ENCODE measurements at places on chromosomes 6 and 20.

- peak; percentile 85 for DNase-seq
Measured at GRCh38 chr6:21596145-21596948, 2.8 kb downstream of the SOX4 start.

- DNase-seq, result no peak
Measured at GRCh38 chr20:64145458-64146300, 18.6 kb upstream of the MYT1 start.

GRCh38 chr6:139510040-139510790 lies 135.8 kb upstream of the CITED2 start:
- DNase-seq, result no peak

DNA sequence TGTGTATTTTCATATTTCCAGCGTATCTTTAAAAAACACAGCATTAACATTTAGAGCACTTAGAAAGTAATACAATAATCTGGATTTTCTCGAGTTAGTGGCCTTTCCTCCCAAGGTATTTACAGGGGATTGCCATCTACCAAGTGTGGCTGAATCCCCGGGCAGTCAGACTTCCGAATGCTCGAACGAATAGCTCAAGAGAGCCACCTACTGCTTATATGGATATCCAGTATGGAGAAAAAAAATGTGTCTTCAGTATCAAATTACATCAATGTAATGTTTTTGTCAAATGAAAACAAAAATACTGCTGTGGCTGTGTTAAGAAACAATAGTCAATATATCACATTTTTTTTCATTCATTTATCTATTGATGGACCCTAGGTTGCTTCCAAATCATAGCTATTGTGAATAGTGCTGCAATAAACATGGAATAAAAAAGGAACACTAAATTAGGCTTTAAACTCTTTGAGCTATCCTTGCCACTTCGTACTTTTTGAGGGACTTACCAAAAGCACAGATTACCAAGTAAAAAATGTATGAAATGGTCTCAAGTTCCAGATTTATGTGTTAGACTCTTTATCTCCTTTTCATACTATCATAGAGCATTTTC lies 654.5 kb upstream of the PTCHD4 start:
- peak; percentile 44 for DNase-seq

GRCh38 chr6:157382821-157383220 lies 1.8 kb downstream of the ZDHHC14 start:
- DNase-seq, result no peak

DNA sequence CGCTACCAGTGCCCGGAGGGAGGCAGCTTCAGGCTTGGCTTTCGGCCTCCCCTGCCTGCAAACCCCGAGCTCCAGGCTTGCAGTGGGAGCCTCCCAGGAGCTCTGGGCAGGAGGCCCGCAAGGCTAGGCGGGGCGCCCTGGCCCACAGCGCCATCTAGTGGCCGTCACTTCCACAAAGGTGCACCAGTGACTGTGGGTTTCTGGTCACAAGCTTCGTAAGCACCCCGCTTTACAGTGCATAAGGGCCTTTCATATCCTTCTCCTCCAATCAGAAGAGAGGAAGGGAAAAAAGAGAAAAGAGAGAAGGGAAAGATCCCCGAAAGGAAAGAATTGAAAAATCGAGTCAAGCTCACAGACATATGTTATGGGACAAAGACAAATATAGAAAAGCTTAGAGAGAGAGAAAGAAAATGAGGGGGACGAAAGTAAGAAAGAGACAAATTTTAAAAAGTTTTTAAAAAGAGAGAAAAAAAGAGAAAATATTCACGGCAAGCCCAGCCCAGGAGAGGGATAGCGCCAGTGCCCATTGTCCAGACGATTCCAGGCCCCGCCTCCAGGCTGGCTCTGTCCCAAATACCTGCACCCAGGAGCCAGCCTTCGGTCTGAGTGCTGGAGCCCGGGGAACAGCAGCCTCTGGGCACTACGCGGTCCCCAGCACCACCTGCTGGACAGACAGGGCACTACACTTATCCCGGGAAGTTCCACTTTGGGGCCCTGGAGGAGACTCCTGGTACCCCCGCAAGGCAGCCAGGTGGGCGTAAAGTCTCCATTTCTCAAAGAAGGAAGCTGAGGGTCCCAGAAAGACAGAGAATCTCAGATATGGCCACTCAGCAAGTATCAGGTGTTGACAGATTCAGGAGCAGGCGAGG lies 207.1 kb downstream of the PREX1 start:
- DNase-seq, result peak; percentile 92

DNA sequence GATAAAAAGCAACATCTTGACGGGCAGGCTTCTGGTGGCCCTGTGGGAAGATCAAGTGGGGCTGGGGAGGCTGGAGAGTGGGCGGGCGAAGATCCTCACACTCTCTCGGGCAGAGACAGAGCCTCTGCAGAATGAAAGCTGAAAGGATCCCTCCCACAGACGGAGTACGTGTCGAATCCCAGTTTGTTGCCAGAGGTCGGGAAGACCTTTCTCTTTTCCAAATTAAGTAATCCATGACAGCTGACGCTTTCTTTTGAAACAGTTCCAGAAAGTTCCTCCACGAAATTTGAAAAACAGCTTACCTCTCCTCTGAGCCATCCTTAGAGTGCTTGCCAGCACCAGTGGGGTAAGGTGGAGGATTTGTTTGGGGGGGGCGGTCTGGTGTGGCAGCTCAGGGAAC lies 155.6 kb upstream of the SMLR1 start:
- DNase-seq, result no peak

- DNase-seq, result no peak
Measured at GRCh38 chr20:20024942-20025341, 7.8 kb downstream of the NAA20 start.

DNA sequence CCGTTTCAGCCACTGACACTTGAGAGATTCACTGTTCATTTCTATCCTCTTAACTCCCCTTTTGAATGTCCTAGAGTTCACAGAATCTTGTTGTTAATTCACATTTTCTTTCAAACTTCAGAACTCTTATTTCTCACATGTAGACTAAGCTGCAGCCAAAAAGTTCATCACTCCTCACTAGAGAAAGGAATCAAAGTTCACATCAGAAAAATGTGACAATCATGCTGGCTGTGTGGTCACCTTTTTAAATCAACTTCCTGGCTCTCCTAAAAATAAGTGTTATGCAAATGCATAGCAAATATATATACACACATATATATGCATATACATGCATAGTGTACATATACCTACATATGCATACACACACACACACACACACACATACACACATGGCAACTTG lies 123.0 kb downstream of the CBLN4 start:
- no peak for DNase-seq

- no peak for DNase-seq
Measured at GRCh38 chr6:491233-491632, 99.7 kb downstream of the IRF4 start.

GRCh38 chr6:111524735-111525134 lies 41.7 kb upstream of the REV3L start:
- DNase-seq, result no peak

GRCh38 chr6:147509891-147510290 lies 1.4 kb downstream of the SAMD5 start:
- no peak for DNase-seq

- DNase-seq, result no peak
Measured at GRCh38 chr6:104689551-104690205, 170.0 kb downstream of the HACE1 start.

- no peak for DNase-seq
Measured at GRCh38 chr6:74222768-74223333, 526.8 kb downstream of the CD109 start.

DNA sequence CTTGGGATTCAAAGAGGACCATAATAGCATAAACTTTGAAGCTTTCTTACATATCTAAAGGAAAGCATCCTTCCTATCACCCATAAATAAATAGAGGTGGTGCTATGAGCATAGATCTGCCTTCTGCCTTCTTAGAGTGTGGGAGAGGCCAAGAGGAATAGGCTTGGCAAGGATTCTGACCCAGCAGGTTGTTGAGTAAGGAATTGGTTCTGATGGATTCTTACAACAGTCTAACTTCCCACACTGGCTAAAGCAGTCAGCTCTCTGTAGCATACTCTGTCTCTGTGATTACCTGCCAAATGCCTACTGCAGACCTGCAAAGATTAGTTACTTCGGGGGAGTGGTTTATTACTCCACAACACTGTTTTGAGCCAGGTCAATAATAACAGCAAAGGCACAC lies 198.0 kb upstream of the RAB32 start:
- no peak for DNase-seq

DNA sequence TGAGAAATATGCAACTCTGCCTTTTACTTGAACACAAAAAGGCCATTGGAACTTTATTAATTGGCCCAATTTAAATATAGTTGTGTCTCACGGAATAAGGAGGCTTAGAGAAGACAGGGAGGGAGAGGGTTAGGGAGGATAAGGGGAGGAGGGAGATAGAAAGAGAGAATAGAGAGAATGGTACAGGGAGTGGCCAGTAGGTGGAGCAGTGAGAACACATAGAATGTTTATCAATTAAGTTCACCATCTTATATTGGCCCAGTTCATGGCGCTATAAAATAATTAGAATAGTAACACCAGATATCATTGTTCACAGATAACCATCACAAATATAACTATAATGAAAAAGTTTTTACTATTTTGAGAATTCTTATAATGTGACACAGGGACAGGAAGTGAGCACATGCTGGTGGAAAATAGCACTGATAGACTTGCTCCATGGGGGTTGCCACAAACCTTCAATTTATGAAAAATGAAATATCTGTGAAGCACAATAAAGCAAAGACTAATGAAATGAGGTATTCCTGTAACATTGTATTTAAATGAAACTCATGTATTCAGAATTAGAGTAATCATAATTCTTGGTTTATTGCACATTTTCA lies 374.1 kb upstream of the MANEA start:
- no peak for DNase-seq

Data from right forelimb (tissue), 1 donor.